Stimulated activated naive CD8-positive, alpha-beta T cell treated with anti-CD3 and anti-CD28 coated beads, Interleukin-15, Interleukin-2, amounts not matched to agents 100 U/mL and 50 U/mL, for 24 hours (primary cell): ENCODE measurements at places on chromosomes 7 and 10.

GRCh38 chr7:133491846-133492652 lies 239.2 kb downstream of the EXOC4 start:
- no peak for DNase-seq

DNA sequence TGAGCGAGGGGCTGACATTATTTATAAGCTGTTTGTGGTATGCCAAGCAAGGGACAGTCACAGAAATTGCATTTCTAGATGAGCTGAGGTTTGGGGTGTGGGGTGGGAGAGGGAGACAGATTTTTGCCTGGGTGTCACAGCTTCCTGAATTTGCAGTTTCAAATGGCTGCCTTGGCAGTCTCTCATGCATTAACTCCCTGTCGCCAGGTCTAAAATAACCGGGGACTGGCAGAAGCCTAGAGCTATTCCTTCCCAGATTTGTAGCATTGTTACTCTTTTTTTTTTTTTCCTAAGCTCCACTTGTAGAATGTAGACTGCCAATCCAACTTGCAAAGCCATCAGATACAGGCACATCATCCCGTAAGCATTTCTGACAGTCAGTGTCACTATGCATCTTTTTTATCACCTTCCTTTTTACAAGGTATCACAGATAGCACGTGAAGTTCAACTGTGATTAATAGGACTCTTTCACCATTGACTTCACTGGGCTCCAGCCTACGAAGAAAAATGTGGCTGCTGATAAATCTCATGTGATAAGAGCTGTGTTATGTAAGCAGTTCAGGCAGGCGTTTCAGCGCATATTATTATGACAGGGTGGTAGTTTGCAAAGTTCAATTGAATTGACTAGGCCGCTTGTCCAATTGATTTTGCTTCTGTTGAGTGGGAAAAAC lies 130.7 kb upstream of the CELF2 start:
- DNase-seq, result no peak

DNA sequence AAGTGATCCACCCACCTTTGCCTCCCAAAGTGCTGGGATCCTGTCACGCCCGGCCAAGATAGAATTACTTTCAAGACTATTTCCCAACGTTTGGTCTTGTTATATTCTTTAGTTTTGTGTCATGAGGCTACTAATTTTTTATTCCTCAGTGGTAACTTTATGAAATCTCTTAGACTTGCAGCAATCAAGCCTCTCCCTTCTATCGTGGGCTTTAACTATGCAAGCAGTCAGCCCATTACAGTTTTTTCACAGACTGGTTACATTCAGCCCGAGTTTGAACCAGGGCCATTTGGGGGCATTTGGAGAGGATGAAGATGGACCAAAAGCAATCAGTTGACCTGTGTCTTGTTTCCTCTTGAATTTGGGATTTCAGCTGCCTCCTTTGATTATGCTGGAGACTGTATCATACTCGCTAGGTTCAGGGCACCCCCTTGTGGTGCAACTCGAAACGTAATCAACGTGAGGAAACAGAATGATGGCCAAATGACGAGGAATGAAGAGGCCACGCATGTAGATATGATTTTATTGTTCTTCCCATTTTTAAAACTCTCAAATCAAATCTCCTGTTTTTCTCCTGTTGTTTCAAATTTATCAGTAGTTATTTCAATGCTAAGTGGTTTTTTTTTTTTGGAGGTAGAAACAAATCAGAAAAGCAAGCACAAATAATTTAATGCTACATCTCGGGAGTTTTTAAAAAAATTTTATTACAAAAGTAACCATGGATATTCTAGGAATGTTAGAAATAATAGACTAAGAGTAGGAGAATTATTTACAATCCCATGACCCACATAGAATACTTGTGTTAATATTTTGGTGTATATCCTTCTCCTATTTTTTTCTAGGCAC lies 151.6 kb downstream of the KIAA1217 start:
- DNase-seq, result peak; percentile 43

GRCh38 chr7:11540271-11540761 lies 291.7 kb downstream of the THSD7A start:
- no peak for DNase-seq
